Gastrocnemius medialis (tissue), 4 donors: ENCODE measurements at places on chromosomes 3 and 15. TPM values are rescaled to one million over a fixed set of nuclear protein-coding genes. Genes with fewer than 3 reads are reported as not detected.

DNA sequence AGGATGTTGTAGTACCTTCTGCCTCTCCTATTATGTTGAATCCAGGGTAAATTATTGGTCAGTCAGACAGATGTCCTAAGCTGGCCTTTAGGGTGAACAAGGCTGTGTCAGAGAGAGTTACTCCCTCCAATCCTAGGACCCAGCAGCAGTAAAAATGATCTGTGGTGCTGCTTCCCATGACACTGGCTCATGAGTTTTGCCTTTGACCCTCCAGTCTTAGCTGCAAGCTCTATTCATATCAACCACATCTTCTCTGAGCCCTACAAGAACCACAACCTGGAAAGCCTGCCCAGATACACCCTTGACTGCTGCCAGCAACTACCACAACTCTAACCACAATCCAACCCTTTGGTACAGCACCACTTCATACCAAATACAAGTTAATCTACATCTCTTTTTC lies 27.2 kb upstream of the PHLDB2 start:
- DNase-seq = no peak

NEDD4 gene
- 142 TPM for total RNA-seq

- DNase-seq = no peak
These were observed 120.0 kb downstream of the SSR3 start for GRCh38 chr3:156434921-156435320.

DNA sequence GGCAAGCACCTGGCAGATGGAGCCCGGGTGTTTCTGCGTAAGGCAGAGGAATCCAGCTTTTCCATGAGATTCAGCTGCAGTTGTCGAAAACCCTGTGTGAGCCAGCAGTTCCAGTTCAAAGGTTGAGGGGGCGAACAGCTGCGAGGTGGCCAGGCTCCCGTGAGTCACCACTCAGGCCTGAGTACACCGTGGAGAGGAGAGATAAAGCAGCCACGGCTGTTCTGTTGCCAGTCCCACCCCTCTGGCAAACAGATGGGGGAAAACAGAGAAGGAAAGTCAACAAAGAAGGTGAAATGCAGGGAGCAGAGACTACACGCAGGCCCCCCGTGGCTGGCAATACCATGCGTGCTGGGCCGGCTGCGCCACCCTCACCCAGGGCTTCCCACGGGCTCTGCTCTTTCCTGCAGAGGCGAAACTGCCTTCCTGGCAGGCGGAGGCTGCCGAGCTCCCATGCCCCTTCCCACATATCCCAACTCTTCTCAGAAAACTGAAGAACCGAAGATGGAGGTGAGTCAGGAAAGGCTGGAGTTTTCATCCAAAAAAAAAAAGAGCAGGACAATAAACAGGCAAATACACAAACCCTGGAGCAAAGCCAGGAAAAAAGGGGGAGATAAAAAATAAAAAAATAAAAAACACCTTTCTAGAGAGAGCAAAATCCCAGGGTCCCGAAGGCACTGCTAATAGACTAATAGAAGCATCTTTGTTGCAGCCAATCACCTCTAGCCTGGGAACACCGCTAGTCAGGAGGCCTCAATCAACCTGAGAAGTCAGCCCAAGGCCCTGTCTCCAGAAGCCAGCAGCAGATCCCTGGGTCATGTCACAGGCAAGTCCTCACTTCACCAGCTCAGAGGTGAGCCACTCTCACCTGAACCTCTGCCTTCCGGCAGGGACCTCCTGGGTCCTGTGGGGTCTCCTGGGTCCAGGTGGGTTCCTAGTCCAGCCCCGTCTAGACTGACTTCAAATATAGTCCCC lies 37.7 kb downstream of the FAM174B start:
- DNase-seq = peak; percentile 84

DNA sequence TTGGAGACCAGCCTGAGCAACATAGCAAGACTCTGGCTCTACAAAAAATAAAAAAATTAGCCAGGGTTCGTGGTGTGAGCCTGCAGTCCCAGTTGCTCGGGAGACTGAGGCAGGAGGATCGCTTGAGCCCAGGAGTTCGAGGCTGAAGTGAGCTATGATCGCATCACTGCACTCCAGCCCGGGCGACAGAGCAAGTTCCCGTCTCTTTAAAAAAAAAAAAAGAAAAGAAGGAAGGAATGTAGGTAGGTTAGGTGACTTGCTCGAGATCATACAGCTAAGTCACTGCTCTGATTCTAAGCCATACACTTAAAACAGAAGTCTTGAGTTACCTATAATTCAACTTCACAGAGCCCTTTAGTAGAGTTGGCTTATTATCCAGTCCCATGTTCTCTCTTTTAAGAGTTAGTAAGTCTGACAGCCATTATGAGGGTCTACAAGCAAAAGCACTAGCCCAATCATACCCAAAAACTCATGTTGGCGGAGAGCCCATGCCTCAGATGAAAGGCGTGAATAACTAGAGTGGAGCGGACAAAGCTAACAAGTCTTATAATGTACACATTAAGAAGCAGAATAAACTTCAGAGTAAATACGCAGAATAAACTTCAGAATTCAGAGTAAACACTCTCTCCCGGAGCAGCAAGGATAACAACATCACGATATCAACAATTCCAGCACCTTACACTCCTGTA lies 768 bp downstream of the AAGAB start:
- no peak for DNase-seq
